ELF-1 (cell line): ENCODE measurements at places on chromosomes 12 and 14.

- DNase-seq: no peak
Measured at GRCh38 chr14:71551291-71551950, 380.8 kb upstream of the RGS6 start.

GRCh38 chr12:130849561-130850417 is 10.7 kb upstream of the STX2 start:
- peak; percentile 81 for DNase-seq

- no peak for DNase-seq
Measured at GRCh38 chr14:53093206-53093605, 59.9 kb downstream of the DDHD1 start.

DNA sequence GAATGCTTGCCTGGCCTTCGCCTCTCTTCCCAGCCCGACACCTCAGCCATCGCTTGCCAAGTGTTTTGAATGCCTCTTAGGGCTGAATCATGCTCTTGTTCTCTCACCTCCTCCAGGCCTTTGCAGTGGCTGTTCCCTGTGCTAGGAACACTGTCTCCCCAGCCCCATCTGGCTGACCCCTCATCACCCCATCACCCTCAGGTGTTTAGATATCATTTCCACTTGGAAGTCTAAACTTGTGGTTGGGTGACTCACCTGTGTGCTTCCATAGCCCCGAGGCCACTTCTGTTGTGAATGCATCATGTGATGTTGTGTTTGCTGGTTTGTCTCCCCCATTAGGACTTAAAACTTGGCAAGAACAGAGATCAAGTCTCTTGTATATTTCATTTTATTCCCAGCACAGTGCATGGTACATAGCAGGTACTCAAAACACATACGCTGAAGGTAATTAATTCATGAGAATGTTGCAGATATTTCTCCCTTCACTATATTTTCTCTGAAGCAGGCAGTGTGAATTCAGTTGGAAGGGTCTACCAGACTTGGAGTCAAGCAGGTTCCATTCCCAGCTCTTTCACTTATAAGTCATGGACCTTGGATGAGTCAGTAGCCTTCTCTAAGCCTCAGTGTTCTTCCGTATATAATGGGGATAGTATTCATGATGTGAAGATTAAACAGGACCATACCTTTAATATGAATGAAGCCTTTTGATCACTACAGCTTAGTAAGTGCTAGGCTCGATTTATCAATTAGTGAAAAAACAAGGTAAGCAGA is 67.8 kb downstream of the HRK start:
- no peak for DNase-seq

DNA sequence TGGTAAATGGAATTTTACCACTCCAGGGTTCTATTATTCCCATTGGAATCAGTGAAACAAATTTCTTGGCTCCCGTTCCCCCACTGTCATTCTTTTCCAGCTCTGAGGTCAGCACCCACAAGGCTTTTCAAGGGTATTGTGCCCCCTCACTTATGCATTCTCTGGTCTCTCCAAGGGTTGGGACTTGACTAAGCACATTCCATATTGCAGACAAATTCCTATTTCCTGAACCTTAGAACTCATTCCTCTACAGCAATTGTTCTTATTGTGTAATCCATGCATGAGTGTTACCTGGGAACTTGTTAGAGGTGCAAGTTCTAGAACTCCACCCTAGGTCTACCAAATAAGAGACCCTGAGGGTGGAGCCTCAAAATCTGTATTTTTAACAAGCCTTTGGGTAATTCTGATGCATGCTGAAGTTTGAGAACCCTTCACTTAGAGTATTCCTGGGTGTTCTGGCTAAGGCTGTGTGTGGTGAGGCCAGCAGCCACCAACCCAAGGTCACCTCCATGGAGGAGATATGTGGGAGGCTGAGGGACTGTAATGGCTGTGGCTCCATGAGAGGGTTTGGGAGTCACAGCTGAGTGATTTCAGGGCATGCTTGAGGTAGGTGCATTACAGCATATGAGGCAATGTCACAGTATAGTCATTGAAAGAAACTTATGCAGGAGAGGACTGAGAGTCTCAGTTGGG is 150.9 kb downstream of the TTC6 start:
- no peak for DNase-seq

GRCh38 chr14:70289138-70289537 is 70.3 kb downstream of the COX16 start:
- no peak for DNase-seq

DNA sequence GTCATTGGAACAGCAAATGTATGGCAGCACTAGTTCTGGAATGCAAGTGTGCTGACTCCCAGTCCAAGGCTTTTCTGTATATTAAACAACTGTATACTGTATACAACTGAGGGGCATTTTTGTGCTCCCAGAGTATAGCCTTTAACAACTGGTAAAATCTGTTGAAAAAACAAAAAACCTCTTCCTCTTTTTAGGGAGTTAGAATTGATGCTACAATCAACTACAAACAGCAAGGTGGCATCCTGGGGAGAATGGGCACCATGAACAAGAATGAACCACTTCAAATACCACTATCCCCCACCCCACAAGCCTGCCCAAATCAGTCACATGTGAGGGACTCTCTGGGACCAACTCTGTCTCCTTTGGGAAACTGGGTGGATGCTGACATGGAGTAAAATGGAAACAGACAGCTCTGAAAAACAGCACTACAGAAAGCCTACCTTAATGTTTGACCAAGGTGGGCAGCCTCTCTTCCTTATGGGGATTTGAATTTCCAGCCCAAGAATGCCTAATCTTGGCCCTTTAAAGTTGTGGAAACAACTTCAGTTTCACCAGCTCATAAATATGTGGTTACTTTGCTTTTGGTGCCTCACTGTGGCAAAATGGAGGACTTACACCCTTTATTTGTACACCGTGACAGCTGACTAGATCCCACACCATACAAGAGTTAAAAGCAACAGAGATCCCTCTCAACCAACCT is 7.5 kb downstream of the VTI1B start:
- peak; percentile 44 for DNase-seq

- DNase-seq: no peak
Measured at GRCh38 chr12:114847441-114848035, 163.6 kb upstream of the TBX3 start.

- peak; percentile 33 for DNase-seq
Measured at GRCh38 chr12:67388331-67389138, 119.4 kb downstream of the CAND1 start.

DNA sequence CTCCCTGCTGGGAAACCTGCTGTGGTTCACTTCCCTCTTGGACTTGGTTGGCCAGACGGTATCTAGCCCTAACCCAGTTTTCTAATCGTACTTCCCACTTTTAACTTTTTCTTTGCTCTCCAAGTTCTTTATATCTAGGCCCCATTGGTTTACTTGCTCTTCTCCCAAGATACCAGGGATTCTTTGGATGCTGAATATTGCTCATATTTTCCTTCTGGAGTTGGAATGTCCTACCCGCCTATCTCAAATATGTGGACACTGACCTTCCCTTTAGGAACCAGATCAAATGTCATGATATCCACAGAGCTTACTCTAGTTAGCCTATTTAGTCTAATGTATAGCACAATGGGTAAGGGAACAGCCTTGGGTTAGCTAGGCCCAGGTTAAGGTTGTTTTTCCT is 228.6 kb downstream of the DACT1 start:
- no peak for DNase-seq

GRCh38 chr12:8584004-8584403 is 28.7 kb downstream of the AICDA start:
- DNase-seq: no peak

GRCh38 chr12:39161465-39162085 is 256.2 kb upstream of the CPNE8 start:
- DNase-seq: no peak

DNA sequence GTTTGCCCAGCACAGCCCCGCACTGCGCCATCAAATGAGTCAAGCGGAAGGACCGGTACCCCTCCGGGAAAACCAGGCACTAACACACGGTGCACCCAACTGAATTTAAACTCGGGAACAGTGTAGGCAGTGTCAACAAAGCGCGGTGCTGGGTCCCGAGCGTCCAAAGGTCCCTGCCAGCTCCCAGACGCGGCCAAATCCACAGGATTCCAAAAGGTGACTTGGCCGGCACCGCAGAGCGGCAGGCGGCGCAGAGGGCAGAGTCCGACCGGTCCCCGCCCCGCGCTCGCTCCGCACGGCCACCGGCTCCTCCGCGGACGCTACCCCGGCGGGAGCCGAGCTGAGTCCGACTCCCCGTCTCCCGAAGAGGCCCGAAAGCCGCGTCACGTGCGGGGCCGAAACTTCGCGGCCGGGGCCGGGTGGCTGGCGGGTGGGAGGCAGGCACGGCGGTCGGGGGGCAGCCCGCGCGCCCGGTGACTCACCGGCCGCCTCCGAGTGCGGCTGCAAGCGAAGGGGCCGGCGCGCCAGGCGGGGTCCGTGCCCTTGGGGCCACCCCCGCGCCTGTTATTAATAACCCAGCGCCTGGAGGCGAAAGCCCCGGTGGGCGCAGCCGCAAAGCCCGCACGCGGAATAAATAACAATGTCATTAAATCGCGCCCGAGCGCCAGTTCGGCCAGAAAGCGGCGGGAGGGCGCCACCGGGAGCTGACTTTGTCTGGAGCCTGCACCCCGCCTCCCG is 863 bp downstream of the DENND5B start:
- DNase-seq: peak; percentile 76

DNA sequence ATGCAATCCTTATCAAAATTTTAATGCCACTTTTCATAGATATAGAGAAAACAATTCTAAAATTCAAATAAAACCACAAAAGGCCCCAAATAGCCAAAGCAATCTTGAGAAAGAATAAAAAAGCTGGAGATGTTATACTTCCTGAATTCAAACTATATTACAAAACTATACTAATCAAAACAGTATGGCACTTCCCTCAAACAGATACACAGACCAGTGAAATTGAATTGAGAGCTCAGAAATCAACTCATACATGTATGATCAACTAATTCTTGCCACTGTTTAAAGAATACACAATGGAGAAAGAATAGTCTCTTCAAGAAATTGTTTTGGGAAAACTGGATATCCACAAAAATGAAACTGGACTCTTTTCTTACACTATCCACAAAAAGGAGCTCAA is 55.4 kb downstream of the FOXG1 start:
- DNase-seq: no peak

GRCh38 chr14:101839236-101839635 is 77.7 kb downstream of the PPP2R5C start:
- DNase-seq: no peak

DNA sequence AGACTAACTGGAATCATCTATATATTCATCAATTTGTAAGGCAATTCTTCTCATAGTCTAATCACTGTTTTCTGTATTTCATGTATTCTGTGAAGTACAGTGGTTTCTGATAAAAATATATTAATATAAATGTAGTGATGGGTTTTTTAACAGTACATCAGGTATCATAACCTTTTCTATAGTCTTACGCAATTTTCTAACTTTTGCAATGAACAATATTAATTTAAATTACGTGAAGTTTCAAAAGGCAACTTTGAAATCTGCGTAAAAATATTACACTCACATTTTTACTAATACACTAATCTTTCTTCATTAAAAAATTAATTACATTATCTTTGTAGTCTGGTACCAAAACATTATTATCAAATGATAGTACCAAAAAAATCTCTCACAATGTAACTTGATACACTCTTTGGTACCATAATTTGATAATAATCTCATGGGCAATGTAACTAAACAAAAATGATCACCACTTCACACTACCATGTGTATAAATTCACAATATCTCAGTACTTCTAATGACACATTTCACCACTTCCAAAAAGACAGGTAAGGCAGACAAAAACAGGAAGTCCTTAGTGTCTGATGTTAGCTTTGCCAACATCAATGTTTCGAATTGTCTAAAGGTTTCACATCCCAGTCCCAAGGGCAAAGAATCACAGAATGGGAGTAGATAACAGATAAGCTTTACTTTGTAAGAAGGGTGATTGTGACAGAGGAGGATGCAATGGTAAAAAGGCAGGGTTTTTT is 8.7 kb downstream of the DNAI7 start:
- no peak for DNase-seq

DNA sequence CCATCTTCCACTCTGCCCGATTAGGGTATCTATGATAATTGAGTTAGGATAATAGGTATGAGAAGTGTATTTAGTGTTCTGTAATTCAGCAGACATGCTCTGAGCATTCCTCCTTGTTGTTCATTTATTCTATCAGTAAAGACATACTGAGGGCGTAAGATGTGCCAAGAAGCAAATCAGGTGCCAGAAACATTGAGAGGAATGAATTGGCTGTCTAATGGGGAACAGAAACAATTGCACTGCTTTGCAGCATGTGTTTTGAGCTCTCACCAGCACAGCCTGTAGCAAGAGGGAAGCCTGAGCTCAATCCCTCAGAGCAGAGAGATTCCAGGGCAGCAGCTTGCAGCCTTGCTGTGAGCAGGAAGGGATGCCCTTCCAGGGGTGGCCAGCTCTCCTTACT is 589.3 kb downstream of the BCL11B start:
- DNase-seq: no peak

GRCh38 chr12:43208627-43209026 is 343.4 kb downstream of the ADAMTS20 start:
- no peak for DNase-seq

DNA sequence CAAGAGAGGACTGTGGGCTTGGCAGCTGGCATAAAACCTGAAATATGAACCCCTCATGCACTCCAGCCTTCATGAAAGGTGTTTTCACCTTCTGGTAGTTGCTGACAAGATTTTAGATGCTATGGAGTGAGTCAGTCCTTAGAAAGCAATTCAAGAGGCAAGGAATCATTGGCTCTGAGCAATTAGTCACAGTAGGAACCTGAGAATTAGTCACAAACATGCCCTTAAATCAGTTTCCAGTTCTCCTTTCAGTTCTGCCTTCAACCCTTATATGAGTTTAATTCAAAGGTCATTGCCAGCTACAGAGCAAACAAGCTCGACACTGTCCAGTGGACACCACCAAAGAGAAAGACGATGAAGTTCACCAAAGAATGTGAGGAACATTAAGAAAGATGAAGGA is 472.3 kb downstream of the GLT1D1 start:
- no peak for DNase-seq

DNA sequence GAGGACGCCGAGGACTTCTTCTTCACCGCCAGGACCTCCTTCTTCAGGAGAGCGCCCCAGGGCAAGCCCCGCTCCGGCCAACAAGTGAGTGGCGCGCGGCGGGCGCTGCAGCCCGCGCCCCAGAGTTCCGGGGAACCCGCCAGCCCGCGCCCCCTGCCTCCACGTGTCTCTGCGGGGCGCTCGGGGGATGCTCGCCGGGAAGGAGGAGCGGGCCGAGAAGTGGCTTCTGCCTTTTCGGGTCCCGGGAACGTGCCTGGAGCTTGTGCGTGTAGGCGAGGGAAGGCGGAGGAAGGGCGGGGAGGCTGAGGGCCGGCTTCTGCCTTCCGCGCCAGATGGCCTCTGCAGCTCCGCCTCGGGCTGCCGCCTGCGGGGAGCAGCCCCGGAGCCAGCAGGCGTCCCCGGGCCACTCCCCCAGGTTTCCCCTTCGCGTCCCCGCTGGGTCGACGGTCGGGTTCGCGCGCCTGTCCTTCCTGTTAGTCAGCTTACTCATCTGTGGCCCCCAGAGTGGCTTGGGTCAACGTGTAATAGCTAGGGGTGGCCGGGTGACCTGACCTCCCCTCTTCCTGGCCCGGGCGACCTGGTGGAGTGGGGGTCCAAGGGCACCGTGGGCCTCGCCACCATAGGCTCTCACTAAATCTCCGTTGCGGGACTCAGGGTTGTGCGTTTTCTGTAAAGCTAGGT is 505 bp downstream of the RASSF3 start:
- peak; percentile 86 for DNase-seq
